ENCODE measurements at places on chromosomes 16 and 17. TPM values are rescaled to one million over a fixed set of nuclear protein-coding genes. Genes with fewer than 3 reads are reported as not detected.

The MIEN1 gene
- 43.4 TPM for total RNA-seq

The RAB26 gene
- total RNA-seq, result 20.4 TPM

GRCh38 chr17:41655611-41656111, 31.3 kb upstream of the KRT17 start:
- no peak for DNase-seq

- no peak for DNase-seq
Observed at GRCh38 chr16:79847569-79847968, 247.0 kb upstream of the MAF start.

- no peak for DNase-seq
Observed at GRCh38 chr16:68426347-68426652, 22.0 kb downstream of the SMPD3 start.

The UBB gene
- total RNA-seq, result 1,450 TPM

GRCh38 chr17:3761918-3762380, 38.2 kb downstream of the HASPIN start:
- DNase-seq, result no peak

The TEPSIN gene
- total RNA-seq, result 63.2 TPM

- no peak for DNase-seq
Observed at GRCh38 chr17:16506188-16506587, 14.2 kb upstream of the LRRC75A start.

The SLC5A10 gene
- not detected for total RNA-seq

GRCh38 chr17:78120971-78121800, 7.4 kb downstream of the TMC6 start:
- no peak for DNase-seq
